ENCODE measurements at places on chromosomes 5 and 9. TPM values are rescaled to one million over a fixed set of nuclear protein-coding genes. Genes with fewer than 3 reads are reported as not detected.

GRCh38 chr5:93278896-93279295 is 302.1 kb downstream of the NR2F1-AS1 start:
- DNase-seq = no peak

GRCh38 chr5:65809817-65810531 is 88.0 kb downstream of the NLN start:
- DNase-seq = peak; percentile 92

GRCh38 chr5:137461391-137462264 is 37.5 kb downstream of the SPOCK1 start:
- no peak for DNase-seq

GRCh38 chr5:33984178-33984577 is 315 bp downstream of the SLC45A2 start:
- DNase-seq = no peak

The CCL27 gene
- not detected for total RNA-seq

GRCh38 chr9:127311239-127311741 is 46.7 kb downstream of the GARNL3 start:
- peak; percentile 67 for DNase-seq

GRCh38 chr5:75603821-75604220 is 7.4 kb upstream of the ANKDD1B start:
- no peak for DNase-seq

GRCh38 chr9:77291714-77292113 is 114.4 kb downstream of the VPS13A start:
- no peak for DNase-seq

DNA sequence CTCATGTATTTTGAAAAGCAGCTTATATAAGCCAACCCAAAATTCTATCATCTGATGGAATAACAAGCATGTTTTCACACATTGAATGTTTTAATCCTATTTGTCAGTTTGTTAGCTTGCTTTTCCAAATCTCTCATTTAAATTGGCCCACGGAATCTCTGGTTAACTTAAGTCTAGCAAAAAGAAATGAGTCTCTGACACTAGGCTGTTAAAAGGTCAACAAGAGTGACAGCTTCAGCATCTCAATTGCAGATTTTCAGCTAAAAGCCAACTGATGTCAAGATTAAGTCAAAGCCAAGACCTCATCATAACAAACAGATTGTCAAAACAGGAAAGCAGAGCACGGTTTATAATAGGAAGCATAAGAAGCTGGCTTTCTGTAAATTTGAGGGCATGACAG is 49.4 kb upstream of the CDH9 start:
- DNase-seq = no peak

DNA sequence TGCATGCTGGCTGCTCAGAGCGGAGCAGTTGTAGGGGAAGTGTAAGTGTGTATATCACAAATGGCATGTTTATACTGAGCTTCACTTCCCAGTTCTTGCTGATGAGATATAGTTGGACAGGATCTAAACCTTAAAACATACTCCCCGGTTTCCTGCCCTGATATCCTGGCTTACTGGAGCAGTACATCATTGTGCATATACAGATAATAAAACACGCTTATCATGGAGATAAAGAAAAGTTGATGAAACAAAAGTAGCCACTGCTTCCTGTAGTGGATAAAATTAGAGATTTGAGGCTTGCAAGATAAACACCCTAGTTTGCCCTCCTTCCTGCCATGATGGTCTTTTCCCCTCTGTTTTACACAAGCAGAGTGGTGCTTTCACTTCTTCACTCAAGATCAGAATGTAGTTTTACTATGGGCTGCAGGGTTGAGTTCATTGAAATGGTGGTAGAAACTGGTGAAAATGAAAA is 15.0 kb downstream of the NPR3 start:
- no peak for DNase-seq

GRCh38 chr9:91714020-91714806 is 235.8 kb downstream of the ROR2 start:
- DNase-seq = peak; percentile 74

DNA sequence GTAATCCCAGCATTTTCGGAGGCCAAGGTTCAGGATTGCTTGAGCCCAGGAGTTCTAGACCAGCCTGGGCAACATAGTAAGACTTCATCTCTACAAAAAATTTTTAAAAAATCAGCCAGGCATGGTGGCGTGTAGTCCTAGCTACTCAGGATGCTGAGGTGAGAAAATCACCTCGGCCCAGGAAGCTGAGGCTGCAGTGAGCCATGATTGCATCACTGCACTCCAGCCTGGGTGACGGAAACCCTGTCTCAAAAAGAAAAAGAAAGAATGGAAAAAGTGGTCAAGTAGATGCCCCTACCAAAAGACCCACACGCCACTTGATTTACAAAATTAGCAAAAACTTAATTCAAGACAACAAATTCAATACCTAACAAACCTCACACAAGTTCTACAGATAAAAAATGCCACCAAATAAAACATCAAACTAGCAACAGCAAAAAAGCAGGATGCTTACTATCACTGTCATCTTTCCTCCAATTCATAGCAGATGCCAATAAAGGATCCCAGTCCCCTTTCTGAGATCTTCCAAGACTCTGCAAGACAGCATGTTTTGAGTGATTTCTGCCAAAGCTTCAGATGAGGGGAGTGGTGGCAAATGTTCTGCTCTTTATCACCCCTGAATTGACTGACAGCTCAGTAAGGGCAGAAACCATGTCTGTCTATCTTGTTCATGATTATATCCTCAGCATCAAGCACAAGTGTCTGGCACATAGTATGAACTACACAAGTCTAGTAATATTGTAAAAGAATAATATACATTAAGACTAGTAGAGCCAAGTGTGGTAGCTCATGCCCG is 34.2 kb upstream of the TESK1 start:
- no peak for DNase-seq

The TRMO gene
- 60.3 TPM for total RNA-seq

DNA sequence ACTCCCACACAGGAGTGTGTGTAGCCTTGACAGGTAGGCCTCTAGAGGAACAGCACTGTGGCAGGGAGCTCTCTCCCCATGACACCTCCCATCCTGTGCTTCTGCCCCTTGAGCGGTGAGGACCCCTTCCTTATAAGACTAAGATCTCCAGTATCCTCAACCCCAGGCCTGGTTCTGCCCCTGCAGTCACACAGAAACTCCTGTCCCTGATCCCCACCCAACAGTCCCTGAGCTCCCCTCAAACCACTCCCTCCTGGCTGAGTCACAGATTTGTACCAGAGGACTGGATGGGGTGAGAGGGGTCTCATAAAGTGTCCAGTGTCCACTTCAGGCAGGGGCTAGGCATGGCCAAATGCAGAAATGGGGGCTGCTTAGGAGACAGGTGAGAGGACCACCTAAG is 47.8 kb upstream of the CDKN2AIPNL start:
- DNase-seq = no peak

The SPATA9 gene
- not detected for total RNA-seq

DNA sequence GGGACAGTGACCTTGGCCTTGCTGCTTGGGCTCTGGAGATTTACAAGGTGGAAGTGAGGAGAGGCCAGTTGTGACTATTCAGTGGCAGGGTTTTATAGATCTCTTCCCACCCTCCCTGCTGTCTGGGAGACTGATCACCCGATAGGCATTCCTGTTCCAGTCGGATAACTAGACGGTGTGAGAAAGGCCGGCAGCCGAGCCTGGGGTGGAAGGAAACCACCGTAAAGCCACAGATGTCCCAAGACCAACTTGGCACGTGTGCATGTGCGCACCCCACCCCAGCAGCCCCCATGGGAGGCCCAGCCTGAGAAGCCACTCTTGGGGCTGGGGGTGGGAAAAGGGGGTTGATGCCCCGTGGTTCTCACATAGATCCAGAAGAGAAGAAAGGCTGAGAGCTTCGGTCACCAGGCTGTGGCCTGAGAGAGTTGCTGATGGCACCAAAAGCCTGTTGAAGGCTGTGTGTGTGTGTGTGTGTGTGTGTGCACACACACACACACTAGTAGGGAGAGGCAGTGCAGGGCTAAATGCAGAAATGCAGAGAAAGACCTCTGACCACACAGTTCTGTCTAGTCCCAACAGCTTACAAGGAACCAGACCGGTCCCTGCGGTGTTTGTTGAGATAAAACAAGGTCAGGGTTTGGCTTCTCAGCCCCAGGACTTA is 225.8 kb downstream of the FANCC start:
- DNase-seq = peak; percentile 55

DNA sequence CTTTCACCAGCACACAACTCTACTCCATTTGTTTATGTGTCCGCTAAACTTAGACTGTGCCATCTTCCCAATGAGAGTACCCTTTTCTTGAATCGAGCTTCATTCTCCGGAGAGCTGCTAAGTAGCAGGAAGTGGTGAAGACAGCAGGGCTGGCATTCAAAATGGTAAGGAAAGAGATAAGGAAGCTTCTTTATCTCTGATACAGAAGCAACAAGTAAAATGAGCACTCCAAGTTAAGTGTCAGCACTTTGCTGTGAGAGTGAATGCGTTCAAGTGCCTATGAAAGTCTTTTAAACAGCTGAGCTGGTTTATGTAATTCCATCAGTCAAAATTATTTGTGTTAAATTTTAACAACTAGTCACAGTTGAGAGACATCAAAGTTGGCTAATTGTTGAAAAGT is 386.8 kb upstream of the PTPRD start:
- no peak for DNase-seq

The GNA14 gene
- 20.0 TPM for total RNA-seq

- DNase-seq = no peak
Observed at GRCh38 chr9:120481248-120481647, 98.7 kb downstream of the CDK5RAP2 start.

The LRRC19 gene
- total RNA-seq = not detected

- no peak for DNase-seq
Observed at GRCh38 chr5:141858079-141858765, 20.0 kb downstream of the PCDH1 start.

- DNase-seq = no peak
Observed at GRCh38 chr5:154524181-154524580, 46.2 kb upstream of the HAND1 start.

DNA sequence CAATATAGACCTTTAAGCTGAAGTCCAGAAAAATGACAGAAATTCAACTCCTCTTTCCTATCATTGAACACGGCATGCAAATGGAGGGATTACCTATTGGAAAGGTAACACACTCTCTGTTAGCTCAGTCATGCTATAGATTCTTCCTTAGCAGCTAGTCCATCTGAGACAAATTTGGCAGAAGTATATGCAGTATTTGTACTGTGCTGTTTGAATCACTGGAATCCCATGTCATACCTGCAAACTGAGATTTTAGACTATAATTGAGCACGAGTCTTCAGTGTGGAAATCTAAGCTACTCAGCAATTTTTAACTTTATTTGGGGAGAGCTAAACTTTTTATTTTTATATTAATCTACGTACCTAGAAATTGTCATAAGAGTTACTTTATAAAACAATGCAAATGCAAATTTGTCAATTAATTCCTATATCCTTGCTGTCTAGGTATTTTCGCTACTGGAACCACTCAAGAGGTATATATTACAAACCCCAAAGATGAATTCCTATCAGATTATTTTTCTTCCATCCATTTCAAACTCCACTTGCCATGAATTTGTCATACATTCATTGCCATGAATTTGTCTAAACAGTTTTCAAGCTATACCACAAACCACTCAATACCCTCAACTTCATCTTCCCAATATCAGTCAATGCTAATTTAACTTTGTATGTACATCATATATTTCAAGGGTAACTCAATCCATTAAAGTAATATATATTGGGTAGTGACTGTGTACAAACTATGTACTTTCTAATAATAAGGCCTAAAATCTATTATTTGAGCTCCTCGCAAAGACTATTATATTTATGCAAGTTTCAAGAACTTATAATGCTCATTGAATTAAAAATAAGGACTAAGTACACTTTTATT is 224.8 kb downstream of the MEF2C start:
- DNase-seq = no peak

DNA sequence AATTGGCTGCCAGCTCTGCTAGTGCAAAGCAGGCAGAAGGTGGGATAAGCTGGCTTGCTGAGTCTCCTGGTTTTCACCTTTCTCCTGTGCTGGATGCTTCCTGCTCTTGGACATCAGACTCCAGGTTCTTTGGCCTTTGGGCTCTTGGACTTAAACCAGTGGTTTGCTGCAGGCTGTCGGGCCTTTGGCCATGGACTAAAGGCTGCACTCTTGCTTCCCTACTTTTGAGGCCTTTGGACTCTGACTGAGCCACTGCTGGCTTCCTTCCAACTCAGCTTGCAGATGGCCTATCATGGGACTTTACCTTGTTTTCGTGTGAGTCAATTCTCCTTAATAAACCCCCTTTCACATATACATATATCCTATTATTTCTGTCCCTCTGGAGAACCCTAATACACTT is 1293.9 kb upstream of the CDH6 start:
- DNase-seq = no peak

The PLPP7 gene
- total RNA-seq = 2.7 TPM

DNA sequence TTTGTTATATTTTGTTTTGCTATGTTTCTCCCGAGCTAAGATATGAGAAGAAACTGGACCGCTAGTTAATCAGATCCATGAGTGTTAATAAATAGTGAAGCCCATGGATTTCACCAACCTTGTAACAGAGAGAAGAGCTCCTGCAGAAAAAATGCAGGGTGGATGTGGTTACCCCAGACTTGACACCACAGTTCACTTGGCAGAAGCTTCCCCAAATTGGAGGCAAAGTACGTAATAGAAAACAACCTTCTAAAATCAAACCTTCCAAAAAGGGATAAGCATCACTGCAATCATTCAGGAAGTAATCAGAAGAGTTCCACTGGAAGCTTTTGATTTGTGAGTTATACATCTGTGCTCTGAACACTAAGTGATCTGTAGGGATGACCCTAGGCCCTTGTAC is 267.5 kb downstream of the ACTL7B start:
- DNase-seq = no peak

The CCNJL gene
- total RNA-seq = 10.1 TPM

- DNase-seq = no peak
Observed at GRCh38 chr5:121027636-121028035, 563.5 kb downstream of the PRR16 start.

DNA sequence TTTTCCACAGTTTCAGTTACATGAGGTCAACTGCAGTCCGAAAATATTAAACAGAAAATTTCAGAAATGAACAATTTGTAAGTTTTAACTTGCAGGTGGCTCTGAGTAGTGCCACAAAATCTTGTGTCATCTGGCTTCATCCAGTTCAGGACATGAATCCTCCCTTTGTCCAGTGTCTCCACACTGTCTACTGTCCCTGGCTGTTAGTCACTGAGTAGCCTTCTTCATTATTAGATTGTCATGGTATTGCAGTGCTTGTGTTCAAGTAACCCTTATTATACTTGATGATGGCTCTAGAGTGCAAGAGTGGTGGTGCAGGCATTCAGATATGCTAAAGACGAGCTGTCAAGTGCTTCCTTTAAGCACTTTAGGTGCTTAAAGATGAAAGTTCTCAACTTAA is 65.3 kb downstream of the CFAP95 start:
- no peak for DNase-seq

DNA sequence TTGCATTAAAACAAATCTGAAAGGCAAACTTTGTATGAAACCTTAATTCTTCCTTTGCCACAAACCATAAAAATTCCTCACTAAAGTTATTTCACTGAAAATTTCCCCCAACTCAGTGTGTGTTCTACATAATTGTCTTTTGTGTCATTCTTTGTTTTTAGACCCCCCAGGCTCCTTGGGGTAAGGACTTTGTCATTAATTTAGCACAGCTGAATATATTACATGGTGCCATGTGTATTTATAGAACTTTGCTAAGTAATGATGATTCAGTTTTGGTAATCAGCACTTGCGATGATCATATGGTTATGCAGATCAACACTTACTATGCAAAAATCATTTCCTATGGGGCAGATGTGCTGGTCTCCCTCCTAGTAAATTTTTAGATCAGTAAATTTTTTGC is 712.1 kb upstream of the MEF2C start:
- no peak for DNase-seq

The IFNE gene
- total RNA-seq = 1.0 TPM

- no peak for DNase-seq
Observed at GRCh38 chr5:99441235-99441634, 512.4 kb upstream of the CHD1 start.

GRCh38 chr5:67361932-67362729 is 165.5 kb upstream of the CD180 start:
- DNase-seq = no peak

Data from thyroid gland (tissue), 4 donors.